ENCODE measurements at places on chromosomes 1 and 21.
A peak's percentile ranks its signal among the peaks of the same experiment; 100 is the strongest.

DNA sequence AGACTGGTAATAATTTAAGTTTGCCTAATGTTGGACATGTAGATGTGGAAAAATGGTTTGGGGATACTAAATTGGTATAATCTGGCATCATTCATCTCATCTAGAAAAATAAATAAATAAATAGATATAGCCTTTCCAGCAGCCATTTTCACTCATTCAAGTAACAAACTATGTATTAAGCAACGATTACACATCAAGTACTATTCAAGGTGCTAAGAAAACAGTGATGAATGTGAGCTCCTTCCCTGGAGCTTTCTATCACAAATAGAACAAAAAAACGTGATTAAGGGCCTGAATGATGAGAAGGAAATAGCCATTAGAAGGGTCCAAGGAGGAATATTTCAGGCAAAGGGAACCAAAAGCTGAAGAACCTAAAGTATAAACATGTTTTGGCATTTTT, 37.1 kb downstream of the STIL start:
- no peak for DNase-seq

DNA sequence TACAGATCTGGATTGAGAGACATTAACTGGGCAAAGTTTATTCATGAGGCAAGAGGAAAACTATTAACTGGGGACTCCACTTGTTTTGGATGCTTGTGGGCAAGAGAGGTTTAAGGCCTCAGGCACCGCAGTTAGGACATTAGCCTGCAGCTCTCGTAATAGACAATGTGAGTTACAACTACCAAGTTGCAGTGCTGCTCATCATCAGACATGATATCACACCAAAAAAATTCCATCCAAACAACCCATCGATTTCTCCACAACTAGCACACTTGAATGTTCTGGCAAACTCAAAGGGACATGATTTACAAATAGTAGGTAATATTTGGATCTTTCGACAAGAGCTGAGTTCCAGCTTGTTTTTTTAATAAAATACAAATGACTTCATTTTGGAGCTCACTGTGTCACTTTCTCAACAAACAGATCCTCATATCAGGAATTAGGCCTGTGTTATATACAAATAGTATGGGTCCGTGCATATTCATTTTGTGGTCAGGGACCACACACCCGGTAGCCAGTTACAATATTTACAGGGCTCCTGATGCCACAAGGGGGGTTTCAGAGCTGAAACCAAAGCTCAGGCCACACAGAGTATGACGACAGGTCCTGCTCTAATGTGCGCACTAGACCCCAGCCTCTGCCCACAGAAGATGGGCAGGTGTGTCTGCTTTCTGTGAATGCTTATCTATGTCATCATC, 128.0 kb downstream of the TGFBR3 start:
- DNase-seq = no peak

- no peak for DNase-seq
These were observed 19.0 kb upstream of the PTPN14 start for GRCh38 chr1:214570442-214570841.

- no peak for DNase-seq
These were observed 55.2 kb upstream of the LGALS8 start for GRCh38 chr1:236468625-236469024.

- DNase-seq = no peak
These were observed 57.0 kb upstream of the IGSF5 start for GRCh38 chr21:39688010-39688409.

GRCh38 chr1:41844255-41844654, 74.5 kb downstream of the HIVEP3 start:
- no peak for DNase-seq

DNA sequence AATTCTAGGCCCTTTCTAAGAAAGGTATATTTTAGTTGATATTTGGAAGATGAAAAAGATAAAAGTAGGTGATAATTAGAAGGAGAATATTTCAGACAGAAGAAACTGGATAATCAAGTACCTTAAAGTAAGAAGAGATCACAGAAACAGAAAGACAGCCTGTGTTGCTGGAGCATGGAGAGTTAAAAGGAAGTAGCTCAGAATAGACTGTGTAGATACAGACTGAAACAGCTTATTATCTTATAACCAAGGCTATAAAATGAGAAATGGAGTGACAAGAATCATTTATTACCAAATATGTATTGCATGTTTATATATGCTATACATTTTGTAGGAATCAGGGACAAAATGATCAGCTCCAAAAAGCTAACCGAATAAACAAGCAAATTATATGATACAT, 1120.3 kb downstream of the BRINP3 start:
- no peak for DNase-seq

DNA sequence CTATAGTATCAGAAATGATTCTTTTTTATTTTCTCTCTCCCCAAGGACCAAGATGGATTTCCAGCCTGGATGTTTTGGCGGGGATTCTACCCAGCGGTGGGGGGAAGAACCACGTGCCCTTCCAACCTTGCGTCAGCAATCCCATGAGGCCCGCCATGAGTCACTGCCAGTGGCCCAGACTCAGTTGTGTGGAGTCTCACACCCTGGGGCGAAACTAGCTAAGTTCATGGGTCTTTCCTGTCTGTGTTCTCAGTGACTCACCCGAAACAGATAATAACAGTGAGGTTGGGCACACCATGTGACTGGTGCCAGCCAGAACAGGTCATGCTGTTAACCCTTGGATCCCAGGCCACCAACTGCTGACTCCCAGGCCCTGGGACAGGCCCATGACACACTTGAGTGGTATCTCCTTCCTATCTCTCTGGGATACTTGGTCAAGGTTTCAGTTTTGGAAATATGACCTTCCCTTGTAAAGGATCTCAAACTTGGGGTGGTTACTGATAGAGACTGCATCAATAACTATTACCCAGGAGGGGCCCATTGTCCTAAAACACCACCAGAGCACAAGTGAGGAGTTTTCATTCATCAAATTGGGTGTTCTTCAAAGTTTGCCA, 98.0 kb upstream of the DUSP10 start:
- no peak for DNase-seq

DNA sequence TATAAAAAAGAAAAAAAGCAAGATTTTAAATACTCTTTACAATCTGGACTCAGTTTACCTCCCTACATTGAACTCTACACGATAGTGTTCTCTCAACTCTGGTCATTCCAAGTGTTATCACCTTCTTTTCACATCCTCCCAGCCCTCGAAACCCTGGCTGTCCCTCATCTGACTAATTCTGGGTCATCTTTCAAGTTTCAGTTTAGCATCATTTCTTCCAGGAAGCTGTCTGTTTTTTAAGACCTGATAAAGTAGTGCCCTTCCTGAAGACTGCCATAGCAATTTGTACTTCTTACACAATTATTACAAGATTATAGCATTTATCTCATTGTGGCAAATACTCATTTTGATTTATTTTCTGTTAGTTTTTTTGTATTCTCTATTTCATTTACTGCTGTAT, 1.2 kb downstream of the ALG14 start:
- no peak for DNase-seq

- DNase-seq = no peak
These were observed 117.1 kb downstream of the FOXD2 start for GRCh38 chr1:47554901-47555300.

GRCh38 chr1:118995312-118996016, 7.3 kb upstream of the TBX15 start:
- no peak for DNase-seq

DNA sequence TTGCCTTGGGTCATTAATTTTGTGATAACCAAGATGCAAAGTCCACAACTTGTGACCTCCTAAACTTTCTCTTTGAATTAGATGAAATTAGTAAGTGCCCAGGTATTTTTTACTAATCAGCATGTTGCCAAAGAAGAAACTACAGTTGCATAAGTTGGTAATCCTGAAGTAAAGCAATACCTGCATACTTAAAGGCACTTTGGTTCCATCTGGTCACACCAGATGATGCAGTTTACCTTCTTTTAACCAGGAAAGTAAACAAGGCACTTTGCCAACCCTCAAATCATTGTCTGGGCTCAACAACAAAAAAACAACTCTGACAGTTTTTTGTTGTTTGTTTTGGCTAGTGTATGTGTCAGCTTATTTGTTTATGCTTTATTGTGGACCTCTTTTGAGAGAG, 55.5 kb upstream of the DYNLT5 start:
- no peak for DNase-seq

DNA sequence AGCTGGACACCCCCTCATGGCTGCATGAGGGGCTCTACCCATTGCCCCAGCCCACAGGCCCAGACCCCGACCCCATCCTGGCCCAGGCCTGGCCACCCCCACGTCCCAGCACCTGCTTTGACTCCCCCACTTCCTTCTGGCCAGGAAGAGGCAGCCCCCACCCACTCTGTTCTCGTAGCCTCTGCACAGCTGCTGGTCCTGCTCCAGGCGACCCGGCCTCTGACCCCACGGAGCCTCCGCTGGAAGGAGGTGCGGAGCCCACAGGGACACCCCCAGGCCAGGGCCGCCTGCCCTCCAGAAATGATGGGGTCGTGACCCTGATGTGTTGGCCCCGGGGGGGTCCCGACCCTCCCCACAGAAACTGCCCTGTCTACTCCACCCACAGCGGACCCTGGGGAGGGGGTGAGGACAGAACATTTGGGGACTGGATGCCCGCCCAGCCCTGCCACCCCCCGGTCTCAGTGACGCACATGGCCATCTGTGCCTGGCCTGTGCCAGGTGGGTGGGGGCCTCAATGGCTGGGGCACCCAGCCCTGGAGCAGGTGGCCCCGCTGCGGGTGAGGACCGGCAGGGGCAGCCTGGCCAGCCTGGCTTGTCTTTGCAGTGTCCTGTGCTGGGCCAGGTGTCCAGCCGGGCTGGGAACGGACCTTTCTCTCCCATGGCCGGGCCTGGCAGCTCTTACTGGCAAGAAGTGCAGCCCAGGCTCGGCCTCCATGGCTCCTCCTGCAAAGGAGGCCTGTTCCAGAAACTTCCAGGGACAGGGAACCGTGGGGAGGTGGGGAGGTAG, 78.6 kb downstream of the MORN1 start:
- no peak for DNase-seq

- no peak for DNase-seq
These were observed 6.5 kb upstream of the MAB21L3 start for GRCh38 chr1:116104667-116105066.

DNA sequence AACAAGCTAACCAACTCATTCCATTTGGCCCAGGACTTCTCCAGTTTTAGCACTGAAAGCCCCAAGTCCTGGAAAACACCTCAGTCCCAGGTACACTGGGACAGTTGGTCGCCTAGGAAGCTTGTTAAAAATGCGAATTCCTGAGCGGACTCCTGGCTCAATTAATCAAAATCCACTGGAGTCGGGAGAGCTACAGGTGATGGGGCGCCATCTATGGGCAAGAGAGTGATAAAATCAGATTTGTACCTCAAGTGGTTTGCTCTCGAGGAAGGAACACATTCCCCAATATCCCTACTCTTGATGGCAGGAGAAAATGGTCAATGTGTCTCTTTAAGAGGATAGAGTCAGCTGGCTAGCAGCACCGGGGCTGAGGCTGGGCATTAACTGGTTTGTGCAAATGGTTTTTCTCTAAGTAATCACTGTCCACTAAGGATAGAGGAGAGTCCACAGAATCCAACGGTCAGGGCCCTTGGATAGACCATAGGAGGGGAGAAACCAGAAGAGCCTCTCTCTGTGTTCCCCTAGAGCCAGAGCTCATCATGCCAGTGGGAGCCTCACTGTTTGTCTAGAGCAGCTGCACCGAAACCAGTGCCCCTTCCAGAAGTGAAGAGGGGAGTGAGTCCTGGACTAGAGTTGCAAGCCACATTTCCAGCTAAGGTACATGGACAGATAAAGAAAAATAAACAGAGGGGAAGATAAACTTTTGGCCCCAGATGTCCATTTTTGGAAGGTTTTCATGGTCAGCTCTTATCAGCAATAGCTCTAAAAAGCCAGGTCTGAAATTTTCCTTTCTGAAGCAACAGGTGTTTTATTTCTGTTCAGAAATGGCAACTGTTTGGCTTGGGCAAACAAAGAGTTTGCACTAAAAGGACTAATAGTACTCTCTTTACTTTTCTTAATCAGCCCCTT, 148.5 kb downstream of the TENT5C start:
- DNase-seq = peak; percentile 11

DNA sequence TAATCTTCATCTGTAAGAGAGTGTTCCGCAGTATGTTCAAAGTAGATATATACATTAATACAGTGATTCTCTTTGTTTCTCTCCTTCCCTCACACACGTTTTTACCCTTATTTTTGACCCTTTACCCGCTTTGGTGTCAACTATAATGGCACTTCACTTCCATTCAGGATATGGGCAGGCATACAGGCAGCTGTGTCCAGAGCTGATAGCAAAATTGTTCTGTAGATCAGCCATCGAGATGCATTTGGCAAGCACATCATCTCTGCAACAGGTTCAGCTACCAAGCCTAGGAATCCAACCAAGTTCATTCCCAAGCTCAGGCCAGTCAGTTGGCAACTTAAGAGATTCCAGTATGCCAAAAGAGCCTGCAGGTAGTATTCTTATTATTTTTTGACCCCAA, 74.8 kb downstream of the FNBP1L start:
- no peak for DNase-seq

GRCh38 chr21:34561806-34562205, 49.8 kb upstream of the KCNE1 start:
- DNase-seq = no peak

GRCh38 chr1:158353303-158354075, at the start of gene CD1E:
Gene CD1E, plus strand, starts transcription at chr1:158353894. Its CDS starts 95 bp downstream, at chr1:158353989.
- no peak for DNase-seq

DNA sequence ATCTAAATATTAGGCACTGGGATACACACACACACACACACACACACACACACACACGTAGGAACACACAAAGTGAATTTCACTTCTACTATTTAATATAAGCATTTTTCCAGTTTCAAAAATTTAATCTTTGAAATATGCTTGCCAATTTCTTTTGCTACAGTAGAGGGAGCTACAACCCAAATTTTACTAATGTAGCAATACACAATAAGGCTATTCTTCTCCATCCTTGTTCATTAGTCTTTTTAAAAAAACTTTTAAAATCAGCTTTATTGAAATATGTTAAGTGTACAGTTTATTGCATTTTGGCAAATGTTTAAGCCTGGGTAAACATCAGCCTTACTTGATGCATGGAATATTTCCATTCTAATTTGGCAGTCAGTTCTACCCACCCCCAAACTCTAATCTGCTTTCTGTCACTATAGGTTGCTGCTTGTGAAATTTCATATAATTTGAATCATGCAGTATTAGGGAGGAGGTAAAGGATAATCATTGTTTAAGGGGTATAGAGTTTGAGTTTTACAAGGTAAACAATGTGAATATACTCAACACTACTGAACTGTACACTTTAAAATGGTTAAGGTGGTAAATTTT, 93.0 kb upstream of the TENT5C start:
- DNase-seq = peak; percentile 6

DNA sequence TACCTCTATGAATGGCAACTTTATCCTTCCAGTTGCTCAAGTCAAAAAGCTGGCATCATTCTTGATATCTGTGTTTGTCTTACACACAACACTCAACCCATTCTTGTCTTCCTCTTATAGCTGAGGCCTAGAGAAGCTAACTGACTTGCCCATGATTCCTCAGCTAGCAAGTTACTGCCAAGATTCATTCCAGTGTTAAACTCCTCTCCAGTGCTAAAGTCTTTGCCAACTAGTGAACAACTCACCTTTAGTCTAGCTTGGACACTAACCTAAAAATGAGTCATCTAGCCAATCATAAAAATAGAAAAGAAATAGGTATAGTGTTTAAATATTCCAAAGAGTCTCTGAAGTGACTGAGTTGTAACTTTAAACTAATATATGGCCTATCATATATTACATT, 45.6 kb upstream of the RGS2 start:
- DNase-seq = no peak

- no peak for DNase-seq
These were observed 41.6 kb upstream of the TMEM52 start for GRCh38 chr1:1960480-1961196.
